ENCODE measurements at places on chromosomes 1 and 21. TPM values are rescaled to one million over a fixed set of nuclear protein-coding genes. Genes with fewer than 3 reads are reported as not detected.

TNFRSF14 gene
- 160 TPM for total RNA-seq

LIPI gene
- total RNA-seq: not detected

SLC45A3 gene
- total RNA-seq: 3.7 TPM

TFF2 gene
- total RNA-seq: not detected

PCP4 gene
- total RNA-seq: 49.3 TPM

NGF gene
- total RNA-seq: 3.6 TPM

SAMD13 gene
- 4.7 TPM for total RNA-seq

LMOD1 gene
- total RNA-seq: 123 TPM

BEND5 gene
- total RNA-seq: 8.3 TPM

CACNA1E gene
- not detected for total RNA-seq

TTC4 gene
- 24.8 TPM for total RNA-seq

INKA2 gene
- 5.7 TPM for total RNA-seq

MUTYH gene
- total RNA-seq: 34.2 TPM

CLEC20A gene
- total RNA-seq: not detected

SLC2A1 gene
- 246 TPM for total RNA-seq

OR2T2 gene
- total RNA-seq: not detected

SLAMF7 gene
- 24.0 TPM for total RNA-seq

DNA sequence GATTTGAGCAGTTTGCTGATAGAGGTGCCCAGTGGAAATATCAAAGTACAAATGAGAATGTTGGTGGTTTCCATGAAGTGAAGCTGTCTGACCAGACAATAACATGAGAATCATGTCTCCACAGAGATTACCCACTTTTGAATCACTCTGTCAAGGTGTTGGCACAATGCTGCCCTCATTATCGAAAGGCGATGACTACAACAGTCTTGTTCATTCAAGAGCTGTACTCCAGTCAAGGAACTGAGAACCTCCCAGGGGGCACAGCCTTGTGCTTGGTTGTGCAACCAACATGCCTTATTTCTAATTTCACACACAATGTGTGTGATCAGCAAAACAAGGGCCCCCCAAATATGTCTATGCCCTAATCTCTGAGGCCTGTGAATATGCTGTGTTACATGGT lies 35.7 kb downstream of the ETS2 start:
- DNase-seq: no peak

- DNase-seq: no peak
Measured at GRCh38 chr21:35681946-35682345, 378.4 kb downstream of the SETD4 start.

GRCh38 chr1:202143011-202143767 lies 1.3 kb downstream of the ARL8A start:
- DNase-seq: no peak

GRCh38 chr1:225544263-225544662 lies 108.7 kb downstream of the ENAH start:
- no peak for DNase-seq

DNA sequence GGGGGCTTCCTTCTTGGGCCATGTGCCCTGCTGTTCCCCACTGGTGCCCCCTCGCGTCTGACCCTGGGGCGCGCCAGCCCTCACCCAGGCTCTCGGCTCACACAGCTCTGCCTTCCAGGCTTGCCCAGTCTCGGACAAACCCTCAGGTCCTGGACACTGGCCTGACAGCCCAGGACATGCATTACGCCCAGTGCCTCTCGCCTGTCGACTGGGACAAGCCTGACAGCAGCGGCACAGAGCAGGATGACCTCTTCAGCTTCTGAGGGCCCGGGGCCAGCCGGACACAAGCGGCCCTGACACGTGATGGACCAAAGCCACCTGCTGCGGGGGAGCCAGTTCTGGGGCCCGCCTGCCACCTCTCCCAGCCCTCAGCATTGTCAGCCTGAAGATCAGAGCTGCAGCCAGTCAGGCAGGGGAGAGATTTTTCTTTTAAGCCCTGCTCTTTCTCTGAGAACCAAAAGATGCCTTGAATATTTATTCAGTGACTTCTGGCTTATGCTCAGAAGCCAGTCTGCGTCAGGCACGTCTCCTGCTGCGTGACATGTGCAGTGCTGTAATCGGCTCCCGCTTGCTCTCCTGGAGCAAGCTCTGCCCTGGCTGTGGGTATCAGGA lies 23.4 kb downstream of the LDLRAP1 start:
- DNase-seq: no peak

DNA sequence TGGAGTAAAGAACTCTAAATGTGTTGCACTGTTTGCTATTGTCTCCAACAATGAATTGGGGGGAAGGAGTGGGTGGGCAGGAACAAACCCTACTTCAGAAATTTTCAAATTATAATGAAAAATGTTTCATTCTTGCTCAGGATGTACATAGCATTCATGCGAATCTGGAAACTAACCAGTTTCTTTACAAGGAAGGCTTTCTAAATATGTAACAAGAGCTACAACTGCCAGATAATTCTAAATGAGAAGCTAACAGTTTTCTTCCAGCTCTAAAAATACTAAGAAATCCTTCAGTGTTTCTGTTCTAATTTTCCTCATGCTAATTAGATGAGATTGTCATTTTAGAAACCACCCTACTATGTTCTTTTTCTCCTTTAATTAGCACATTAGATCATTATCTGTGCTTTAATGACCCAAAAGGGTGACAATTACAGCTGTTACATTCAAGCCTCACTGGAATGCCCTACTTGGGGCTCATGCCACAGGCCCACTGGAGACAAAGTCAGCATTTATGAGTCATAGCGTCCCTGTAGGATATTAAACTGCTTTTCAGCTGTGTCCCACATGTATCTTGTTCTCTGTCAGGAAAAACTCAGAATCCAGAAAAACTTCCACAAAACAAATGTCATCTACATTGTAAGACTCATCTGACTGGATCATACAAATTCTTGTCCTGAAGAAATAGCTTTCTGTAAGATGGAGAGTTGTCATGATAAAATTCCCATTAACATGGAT lies 804.6 kb upstream of the CXADR start:
- DNase-seq: no peak

GRCh38 chr1:233224311-233224710 lies 71.2 kb downstream of the PCNX2 start:
- DNase-seq: no peak

DNA sequence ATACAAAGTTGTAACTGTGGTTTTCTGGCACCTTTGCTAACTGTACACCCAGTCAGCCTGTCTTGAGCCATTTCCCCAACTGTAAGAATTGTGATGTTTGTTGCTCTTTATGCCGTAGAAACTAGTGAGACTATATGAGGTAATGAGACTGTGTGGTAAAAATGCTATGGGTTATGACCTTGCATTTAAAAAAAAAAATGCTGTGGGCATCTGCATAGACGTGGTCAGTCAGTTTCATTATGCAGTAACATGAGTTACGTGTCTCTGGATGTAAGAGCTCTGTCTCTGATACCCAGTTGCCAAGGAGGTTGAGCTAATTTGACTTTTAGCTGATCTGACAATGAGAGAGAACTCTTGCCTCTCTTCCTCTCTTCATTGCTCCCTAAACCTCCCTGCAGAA lies 80.6 kb upstream of the LAMC2 start:
- no peak for DNase-seq

DNA sequence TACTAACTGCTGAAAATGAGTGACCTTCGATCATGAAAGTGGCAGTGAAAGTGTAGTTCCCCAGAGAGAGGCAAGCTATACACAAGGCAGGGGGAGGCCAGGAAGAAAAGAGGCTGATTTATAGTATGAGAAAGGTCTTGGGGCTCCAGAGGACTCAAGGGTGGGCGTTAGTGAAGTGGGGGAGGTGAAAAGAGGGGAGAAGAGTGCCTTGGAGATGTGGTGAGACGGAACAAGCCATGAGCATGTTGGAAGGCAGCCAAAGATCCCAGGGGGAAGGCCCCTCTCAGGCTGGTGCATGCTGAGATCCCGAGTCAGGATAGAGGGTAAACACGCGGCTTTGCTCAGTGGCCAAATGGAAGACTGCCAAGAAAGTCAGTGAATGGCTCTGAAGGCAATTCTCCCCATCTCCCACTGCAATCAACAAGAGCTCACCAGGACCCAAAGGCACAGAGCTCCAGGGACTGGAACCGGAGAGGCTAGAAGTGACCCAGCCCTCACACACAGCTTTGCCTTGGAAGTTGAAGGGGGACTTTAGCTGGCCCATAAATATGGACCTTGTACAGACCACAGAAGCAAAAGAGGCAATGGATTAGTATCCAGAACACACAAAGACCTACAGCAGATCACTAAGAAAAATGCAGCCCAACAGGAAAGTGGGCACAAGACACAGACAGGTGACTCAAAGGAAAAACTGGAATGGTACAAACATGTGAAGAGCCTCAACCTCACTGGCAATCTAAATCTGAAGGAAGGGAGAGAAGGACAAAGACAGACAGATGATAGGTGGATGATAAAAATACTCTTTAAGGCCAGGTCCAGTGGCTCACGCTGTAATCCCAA lies 49.6 kb downstream of the HSF2BP start:
- peak; percentile 85 for DNase-seq

DNA sequence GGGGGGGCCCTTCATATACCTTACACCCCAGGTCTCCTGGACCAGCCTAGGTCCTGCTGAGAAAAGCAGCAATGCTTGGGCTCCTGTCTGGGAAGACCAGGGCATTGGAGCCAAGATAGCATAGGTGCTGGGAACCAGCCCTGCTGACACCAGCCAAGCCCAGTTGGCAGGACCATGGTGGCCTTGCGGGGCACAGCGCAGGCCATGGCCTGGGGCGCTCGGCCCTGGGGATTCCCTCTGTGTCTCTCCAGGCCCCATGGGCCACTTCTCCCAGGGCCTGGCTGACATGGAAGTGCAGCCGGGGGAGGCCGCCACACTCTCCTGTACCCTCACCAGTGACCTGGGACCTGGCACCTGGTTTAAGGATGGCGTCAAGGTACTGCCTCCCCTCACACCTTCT lies 23.3 kb downstream of the IGFN1 start:
- DNase-seq: no peak

GRCh38 chr1:192652159-192652558 lies 16.2 kb downstream of the RGS13 start:
- no peak for DNase-seq

- no peak for DNase-seq
Measured at GRCh38 chr1:119594376-119594775, 53.7 kb downstream of the ZNF697 start.

- no peak for DNase-seq
Measured at GRCh38 chr1:51736702-51737101, 119.8 kb downstream of the OSBPL9 start.

GRCh38 chr1:180255536-180256340 lies 25.7 kb downstream of the LHX4 start:
- DNase-seq: no peak

DNA sequence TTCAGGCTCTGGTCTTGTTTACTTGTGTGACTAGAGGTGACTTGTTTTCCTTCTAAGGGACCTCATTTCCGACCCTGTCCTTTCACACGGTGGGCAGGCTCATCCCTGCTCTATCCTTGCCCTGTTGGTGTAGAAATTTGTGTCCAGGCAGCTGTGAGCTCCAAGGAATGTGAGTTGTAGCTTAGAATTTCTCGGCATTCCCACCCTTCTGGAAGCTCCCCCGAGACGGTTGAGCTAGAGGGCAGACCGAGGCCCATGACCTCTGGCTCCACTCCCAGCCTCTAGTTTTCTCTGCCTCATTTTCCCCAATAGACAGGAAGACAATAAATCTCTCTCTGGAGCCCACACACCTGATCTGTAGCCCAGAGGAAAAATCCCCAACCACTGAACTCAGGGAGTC lies 100.9 kb downstream of the NAV1 start:
- no peak for DNase-seq

DNA sequence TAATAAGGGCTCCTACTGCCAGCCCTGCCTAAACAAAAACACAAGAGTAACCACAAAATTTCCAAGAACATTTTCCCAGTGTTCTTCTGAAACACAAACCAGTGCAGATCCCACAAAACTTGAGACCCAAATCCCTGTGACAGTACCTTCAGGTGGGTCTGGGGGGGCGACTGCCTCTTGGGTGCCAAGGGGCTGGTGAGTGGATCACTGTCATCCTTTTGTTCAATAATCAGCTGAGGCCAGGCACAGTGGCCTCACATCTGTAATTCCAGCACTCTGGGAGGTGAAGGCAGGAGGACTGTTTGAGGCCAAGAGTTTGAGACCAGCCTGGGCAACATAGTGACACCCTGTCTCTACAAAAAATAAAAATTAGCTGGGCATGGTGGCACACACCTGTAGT lies 87.6 kb downstream of the GLIS1 start:
- no peak for DNase-seq

- DNase-seq: no peak
Measured at GRCh38 chr1:91535441-91535840, 34.8 kb downstream of the CDC7 start.

DNA sequence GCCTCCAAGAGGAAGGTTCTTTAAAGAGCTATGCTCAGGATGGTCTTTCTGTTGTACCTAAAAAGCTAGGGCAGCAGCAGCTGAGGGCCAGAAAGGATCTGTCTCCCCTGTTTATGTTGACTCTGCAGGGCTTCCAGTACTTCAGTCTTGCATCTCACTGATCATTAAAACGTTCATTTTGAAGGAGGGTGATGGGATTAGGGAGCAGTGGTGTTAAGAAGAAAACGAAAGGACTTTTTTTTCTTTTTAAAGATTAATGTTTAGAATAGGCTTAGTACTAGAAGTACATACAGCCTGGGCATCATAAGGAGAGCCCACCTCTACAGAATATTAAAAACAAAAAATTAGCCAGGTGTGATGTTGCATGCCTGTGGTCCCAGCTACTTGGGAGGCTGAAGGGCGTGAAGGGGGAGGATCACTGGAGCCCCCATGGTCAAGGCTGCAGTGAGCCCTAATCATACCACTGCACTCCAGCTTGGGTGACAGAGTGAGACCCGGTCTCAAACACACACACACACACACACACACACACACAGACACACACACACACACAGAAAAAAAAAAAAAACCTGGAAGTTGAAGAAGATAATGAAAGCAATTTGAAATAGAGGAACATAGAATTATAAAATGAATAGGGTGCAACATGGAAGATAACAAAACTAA lies 2.9 kb downstream of the CR1L start:
- DNase-seq: no peak

GRCh38 chr1:170009551-170009950 lies 64.9 kb downstream of the KIFAP3 start:
- DNase-seq: no peak

GRCh38 chr1:70778056-70778762 lies 269.4 kb downstream of the PTGER3 start:
- DNase-seq: no peak

- DNase-seq: no peak
Measured at GRCh38 chr1:6037338-6037762, 8.3 kb upstream of the KCNAB2 start.

- no peak for DNase-seq
Measured at GRCh38 chr1:60059468-60059867, 14.1 kb downstream of the C1orf87 start.

DNA sequence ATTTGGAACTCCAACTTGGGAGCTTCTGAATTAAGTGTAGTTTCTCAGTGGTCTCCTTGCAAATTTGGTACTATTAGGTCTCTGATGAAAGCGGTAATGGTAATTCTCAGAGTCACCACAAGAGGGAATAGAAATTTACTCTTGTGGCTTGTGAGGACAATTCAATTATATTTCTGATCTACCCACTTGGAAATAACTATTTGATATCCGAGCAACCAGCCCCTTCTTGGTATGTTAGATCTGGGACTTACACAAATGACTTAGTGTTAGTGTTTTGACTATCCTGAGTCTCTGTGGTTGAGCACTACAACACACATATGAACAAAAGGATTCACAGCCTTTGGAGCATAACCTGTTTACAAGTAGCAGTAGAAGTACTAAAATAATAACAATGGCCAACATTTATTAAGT lies 68.1 kb downstream of the RPS6KA1 start:
- no peak for DNase-seq

- no peak for DNase-seq
Measured at GRCh38 chr21:38709876-38710275, 95.9 kb upstream of the ETS2 start.

Measured in ureter (tissue), 1 donor.